Lung (tissue), 17 donors: ENCODE measurements at places on chromosomes 16 and 17. TPM values are rescaled to one million over a fixed set of nuclear protein-coding genes. Genes with fewer than 3 reads are reported as not detected.

Gene MEOX1
- total RNA-seq, result 1.2 TPM

Gene SLC52A1
- total RNA-seq, result 0.54 TPM

Gene MAP2K4
- 27.8 TPM for total RNA-seq

Gene TBC1D3K
- not detected for total RNA-seq

Gene CALB2
- 0.68 TPM for total RNA-seq

Gene TMEM114
- not detected for total RNA-seq

Gene DNASE1L2
- total RNA-seq, result 1.0 TPM

Gene RNF222
- not detected for total RNA-seq

Gene CLEC18A
- 1.4 TPM for total RNA-seq

Gene USP43
- total RNA-seq, result 9.8 TPM

Gene PRSS33
- total RNA-seq, result 0.12 TPM

Gene CACNA1G
- 3.6 TPM for total RNA-seq

Gene KRT36
- total RNA-seq, result not detected

Gene MFAP4
- total RNA-seq, result 156 TPM

Gene CBLN1
- 0.40 TPM for total RNA-seq

Gene GNG13
- total RNA-seq, result not detected

Gene TEX14
- not detected for total RNA-seq

Gene GSG1L
- 0.21 TPM for total RNA-seq

Gene TPPP3
- total RNA-seq, result 371 TPM

Gene MPP2
- 1.3 TPM for total RNA-seq

Gene MT1F
- 3.6 TPM for total RNA-seq

Gene CCL8
- total RNA-seq, result 0.95 TPM

Gene TEDC2
- 1.1 TPM for total RNA-seq

Gene PRMT7
- total RNA-seq, result 55.5 TPM

Gene C16orf92
- not detected for total RNA-seq

Gene OTOP3
- not detected for total RNA-seq

Gene SPATA22
- total RNA-seq, result not detected

Gene GP1BA
- 0.94 TPM for total RNA-seq

Gene SEZ6L2
- total RNA-seq, result 19.2 TPM

Gene GPR179
- 0.31 TPM for total RNA-seq

Gene MRPL58
- total RNA-seq, result 33.1 TPM

Gene KRTAP17-1
- total RNA-seq, result not detected

Gene MVP
- 322 TPM for total RNA-seq

Gene TMEM92
- 8.0 TPM for total RNA-seq

Gene ABCC11
- 1.3 TPM for total RNA-seq

Gene TP53TG3
- not detected for total RNA-seq

Gene ZPBP2
- not detected for total RNA-seq

Gene GUCY2D
- 0.20 TPM for total RNA-seq

Gene CIBAR2
- total RNA-seq, result 22.6 TPM

Gene CEP295NL
- total RNA-seq, result 8.2 TPM

Gene ETV4
- 6.9 TPM for total RNA-seq

Gene PLD6
- total RNA-seq, result 7.7 TPM
